Immature natural killer cell (primary cell): ENCODE measurements at places on chromosomes 16 and 17. TPM values are rescaled to one million over a fixed set of nuclear protein-coding genes. Genes with fewer than 3 reads are reported as not detected.

FADS6 gene
- not detected for polyA plus RNA-seq

KIF2B gene
- not detected for polyA plus RNA-seq

KCTD19 gene
- polyA plus RNA-seq, result not detected

DNA sequence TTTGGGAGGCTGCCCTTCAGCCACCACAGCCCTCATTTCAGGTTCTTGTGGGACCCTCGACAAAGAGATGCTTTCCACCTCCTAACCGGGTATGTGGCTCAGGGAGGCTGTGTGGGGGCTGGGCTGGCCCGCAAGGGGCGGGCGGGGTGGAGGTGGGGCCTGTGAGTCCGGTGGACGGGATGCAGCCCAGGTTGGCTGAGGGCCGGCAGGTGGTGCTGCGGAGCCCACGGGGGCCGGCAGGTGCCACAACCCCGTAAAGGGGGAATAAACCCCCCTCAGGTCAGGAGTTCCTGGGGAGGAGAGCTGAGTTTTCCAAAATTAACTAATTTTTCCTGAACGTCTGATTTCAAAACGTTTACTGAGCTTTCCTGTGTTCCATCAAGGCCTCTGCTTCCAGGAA is 4.9 kb upstream of the CIAO3 start:
- H3K4me1 ChIP-seq, result no peaks in the 10 kb centered on the region
- H3K27ac ChIP-seq, result no peak overlapping the region
- H3K27me3 ChIP-seq, result no peaks in the 10 kb centered on the region
- no peaks in the 10 kb centered on the region for H3K36me3 ChIP-seq
- no peak for DNase-seq
- no peak overlapping the region for H3K4me3 ChIP-seq

AXIN2 gene
- not detected for polyA plus RNA-seq

- no peak for DNase-seq
- no peaks in the 10 kb centered on the region for H3K36me3 ChIP-seq
- peaks cover 18% of the 10 kb centered on the region for H3K4me1 ChIP-seq
Observed at GRCh38 chr17:77796176-77796860, 162.2 kb upstream of the TNRC6C start.

DNA sequence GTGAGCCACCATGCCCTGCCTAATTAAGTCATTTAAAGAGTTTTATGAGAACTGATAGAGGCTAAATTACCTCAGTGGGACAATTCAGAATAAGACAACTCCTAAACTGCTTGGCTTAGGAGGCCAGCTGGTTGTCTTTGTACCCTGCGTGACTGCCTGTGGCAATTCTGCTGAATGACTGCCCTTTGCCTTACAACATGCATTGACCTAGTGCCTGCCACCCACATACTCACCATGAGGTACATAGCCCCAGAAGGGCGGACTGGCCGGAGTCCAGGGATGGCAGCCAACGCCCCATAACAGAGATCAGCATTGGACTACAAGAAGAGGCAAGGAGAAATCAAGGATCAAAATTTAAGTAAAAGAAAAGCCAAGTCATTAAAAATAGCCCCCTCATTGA is 7.3 kb downstream of the TAT start:
- no peak overlapping the region for H3K27ac ChIP-seq
- peaks cover 21% of the 10 kb centered on the region for H3K27me3 ChIP-seq
- DNase-seq, result no peak
- no peak overlapping the region for H3K4me3 ChIP-seq
- H3K4me1 ChIP-seq, result peaks cover 13% of the 10 kb centered on the region

- H3K27me3 ChIP-seq, result no peaks in the 10 kb centered on the region
- H3K27ac ChIP-seq, result no peak overlapping the region
- H3K4me3 ChIP-seq, result no peak overlapping the region
- H3K4me1 ChIP-seq, result peaks cover 14% of the 10 kb centered on the region
Observed at GRCh38 chr17:65093930-65094329, 37.4 kb upstream of the GNA13 start.

DNA sequence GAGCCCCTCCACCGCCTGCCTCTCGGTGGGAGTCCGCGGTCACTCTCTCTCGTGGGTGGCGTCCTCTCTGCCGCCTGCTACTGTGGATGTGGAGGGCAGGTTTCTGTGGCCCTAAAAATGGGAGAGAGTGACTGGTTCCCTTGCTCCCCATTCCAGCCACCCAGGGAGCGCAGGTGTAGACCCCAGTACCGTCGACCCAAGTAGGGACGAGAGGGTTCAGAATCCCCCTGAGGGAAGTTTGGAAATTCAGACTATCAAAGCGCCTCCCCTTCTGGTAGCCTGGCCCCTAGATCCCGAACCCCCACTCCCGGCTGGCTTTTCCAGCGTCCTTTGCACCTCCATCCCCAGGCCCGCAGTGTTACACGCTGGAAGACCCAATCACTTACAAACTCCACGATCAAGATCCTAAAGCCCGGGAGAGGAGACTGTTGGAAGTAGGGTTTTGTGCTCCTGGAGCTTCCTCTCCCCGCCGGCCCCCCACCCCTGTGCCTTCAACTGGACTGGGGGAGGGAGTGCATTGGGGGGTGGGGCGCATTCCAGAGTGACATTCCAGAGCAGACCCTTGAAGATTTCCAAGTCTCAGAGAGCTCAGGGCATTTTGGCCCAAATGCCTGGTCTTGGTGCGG is 991 bp downstream of the GPRC5C start:
- H3K27me3 ChIP-seq, result peaks cover 16% of the 10 kb centered on the region
- peaks cover 14% of the 10 kb centered on the region for H3K4me1 ChIP-seq
- no peak overlapping the region for H3K27ac ChIP-seq
- peak overlapping the region; percentile 45 for H3K4me3 ChIP-seq
- DNase-seq, result no peak

- H3K27ac ChIP-seq, result peak overlapping the region; percentile 96
- H3K4me1 ChIP-seq, result peaks cover 28% of the 10 kb centered on the region
- H3K4me3 ChIP-seq, result peak overlapping the region; percentile 91
- H3K36me3 ChIP-seq, result no peaks in the 10 kb centered on the region
Observed at GRCh38 chr17:82497483-82498405, 21.8 kb upstream of the FOXK2 start.

PYDC1 gene
- polyA plus RNA-seq, result not detected

DNA sequence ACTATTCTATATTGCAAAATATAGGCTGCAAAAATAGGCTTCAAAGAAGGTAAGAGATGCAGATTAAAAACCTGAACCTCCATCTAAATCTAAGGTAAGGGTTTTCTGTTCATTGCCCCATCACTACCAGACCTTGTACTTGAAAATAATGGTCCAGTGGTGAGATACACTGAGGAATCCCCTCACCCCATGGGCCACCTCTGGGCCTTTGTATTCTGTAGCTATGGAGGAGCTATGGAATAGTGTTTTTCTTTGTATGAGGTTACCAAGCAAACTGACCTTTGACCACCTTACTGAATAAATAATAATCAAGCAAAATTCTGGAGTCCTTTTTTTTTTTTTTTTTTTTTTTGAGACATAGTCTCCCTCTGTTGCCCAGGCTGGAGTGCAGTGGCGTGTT is 4.8 kb upstream of the UBE2Z start:
- no peak overlapping the region for H3K27ac ChIP-seq
- H3K36me3 ChIP-seq, result no peaks in the 10 kb centered on the region
- no peak overlapping the region for H3K4me3 ChIP-seq
- DNase-seq, result no peak
- H3K4me1 ChIP-seq, result peaks cover 8% of the 10 kb centered on the region

- no peak for DNase-seq
- no peak overlapping the region for H3K4me3 ChIP-seq
- H3K27me3 ChIP-seq, result peaks cover 6% of the 10 kb centered on the region
- H3K36me3 ChIP-seq, result no peaks in the 10 kb centered on the region
Observed at GRCh38 chr17:79317916-79318315, 243.3 kb downstream of the ENGASE start.

GRCh38 chr17:83189044-83190003 is 109.9 kb downstream of the METRNL start:
- H3K4me3 ChIP-seq, result no peak overlapping the region
- H3K27ac ChIP-seq, result no peak overlapping the region
- DNase-seq, result no peak
- peaks cover 23% of the 10 kb centered on the region for H3K4me1 ChIP-seq
